ENCODE measurements at places on chromosomes 7 and 10.

GRCh38 chr10:120588311-120588710 lies 131.3 kb downstream of the PLPP4 start:
- DNase-seq = no peak

- DNase-seq = no peak
These were observed 1.8 kb downstream of the LLCFC1 start for GRCh38 chr7:142940966-142941535.

DNA sequence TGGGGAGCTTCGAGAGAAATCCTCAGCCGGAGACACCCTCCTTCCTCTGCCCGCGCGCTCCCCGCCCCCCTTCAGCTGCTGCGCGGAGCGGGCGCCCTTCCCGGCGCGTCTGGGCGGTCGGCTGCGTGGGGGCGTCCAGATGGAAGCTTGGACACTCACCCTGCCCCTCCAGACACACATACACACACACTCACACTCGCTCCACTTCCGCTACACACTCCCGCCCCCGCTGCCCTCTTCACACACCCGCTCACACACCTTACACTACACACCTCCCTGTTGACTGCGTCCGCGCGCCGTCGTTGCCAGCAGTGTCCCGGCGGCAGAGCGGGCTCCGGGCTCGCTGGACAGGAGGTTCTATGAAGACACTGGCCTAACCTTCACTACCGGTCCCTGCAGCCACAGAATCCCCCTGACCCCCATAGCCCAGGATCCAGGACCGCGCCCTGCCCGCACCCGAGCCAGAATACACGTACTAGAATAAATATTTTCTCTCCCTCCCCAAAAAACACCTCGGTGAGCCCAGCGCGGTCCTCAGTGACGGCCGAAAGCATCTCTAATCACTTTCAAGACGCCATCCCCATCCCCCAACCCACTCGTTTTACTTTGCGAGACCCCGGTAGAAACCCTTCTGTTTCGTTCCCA lies 1.1 kb upstream of the EGR2 start:
- no peak for DNase-seq

- no peak for DNase-seq
These were observed 92.8 kb downstream of the DLG5 start for GRCh38 chr10:77833792-77834191.

DNA sequence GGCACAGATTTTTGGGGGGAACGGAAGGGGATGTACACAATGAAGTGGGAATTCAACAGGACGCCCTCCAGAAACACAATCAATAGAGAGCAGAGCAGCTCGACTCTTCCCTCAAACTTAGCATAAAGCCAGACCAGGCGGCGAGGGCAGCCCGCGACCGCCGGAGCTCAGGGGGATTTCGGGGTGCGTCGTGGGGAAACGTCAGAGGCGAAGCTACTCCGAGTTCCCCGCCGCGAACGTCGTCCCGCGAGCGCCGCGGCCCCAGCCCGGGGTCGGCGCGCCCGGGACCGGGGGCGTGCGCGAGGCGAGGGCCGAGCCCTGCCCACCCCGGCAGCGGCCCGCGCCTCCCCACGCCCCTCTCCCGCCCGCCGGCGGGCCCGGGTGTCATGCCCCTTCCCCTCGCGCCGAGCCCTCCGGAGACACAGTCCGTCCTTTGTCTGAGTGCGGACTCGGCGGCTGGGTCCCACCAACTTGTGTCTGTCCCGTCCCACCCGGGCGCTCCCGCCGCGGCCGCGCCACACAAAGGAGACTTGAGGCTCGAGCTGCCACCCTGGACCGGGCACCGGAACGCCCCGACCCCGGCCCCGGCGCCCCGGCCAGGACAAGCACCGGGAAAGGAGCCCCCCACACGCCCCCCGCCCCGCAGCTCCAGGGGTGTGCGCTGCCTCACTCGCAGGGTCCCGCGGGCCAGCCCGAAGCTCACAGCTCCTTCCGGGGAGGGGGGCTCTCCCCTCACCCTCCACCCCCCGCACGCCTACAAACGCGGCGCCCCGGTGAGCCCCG lies 634 bp downstream of the EZH2 start:
- no peak for DNase-seq

- no peak for DNase-seq
These were observed 31.7 kb downstream of the GPR22 start for GRCh38 chr7:107501593-107501992.

DNA sequence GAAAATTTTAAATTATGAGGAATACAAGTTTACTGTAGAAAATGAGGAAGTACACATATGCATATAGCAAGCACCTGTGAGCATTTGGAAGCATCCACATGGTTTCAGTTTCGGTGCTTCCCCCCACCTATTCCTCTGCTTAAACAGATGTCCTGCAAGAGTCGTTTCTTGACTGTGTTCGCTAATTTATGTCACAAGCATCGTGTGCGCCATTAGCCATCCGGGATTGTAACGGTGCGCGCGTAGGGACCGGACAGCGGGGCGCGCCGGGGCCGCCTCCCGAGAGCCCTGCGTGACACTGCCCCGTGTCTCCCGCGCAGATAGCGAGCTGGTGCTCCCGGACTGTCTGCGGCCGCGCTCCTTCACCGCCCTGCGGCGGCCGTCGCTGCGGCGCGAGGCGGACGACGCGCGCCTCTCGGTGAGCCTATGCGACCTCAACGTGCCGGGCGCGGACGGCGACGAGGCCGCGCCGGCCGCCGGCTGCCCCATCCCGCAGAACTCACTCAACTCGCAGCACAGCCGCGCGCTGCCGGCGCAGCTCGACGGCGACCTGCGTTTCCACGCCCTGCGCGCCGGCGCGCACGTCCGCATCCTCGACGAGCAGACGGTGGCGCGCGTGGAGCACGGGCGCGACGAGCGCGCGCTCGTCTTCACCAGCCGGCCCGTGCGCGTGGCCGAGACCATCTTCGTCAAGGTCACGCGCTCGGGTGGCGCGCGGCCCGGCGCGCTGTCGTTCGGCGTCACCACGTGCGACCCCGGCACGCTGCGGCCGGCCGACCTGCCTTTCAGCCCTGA lies 90.9 kb downstream of the NEURL1 start:
- DNase-seq = no peak

DNA sequence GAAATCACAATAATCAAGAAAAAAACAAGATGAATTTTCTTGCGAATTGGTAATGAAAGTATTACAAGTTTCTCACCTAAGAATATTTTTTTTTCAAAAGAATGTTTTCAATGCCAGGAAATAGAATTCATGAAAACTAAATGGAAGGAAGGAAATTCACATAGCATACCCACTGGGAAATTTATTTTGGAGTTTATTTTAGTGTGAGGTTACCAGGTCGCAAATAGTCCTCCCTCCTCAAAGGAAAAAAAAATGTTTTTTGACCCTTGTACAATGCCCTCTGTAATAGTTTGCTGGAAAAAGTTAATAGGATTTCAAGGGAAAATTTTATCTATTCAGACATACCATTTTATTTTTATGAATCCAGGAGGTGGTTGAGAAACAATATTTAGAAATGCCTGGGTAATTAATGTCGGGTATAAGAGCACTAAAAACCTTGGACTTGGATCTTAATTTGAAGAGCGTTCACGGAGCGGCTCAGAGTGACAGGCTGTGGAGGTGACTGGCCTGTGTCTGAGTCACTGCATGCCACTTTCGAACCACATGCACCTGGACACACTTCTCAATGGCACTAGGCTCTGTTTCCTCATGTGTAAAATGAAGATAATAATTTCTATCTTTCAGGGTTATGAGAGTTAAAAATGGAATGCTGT lies 28.2 kb downstream of the CUBN start:
- DNase-seq = no peak

DNA sequence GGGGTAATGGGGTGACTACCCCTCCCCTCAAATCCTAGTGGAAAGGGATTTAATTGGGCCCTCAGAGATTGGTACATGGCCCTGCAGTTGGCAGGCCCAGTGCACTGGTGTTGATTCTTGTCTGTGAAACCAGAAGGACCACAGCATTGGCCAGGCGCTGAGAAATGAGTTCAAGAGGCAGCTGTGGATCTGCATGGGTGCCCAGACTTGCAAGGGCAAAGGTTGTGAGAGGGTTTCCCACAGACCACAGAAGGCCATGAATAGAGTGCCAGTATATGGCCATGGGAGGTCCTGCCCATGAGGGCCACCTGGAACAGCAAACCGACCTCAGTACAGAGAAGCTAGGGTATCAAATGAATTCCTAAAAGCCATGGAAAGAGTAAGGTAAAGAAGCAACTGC lies 32.9 kb downstream of the TMEM168 start:
- no peak for DNase-seq

DNA sequence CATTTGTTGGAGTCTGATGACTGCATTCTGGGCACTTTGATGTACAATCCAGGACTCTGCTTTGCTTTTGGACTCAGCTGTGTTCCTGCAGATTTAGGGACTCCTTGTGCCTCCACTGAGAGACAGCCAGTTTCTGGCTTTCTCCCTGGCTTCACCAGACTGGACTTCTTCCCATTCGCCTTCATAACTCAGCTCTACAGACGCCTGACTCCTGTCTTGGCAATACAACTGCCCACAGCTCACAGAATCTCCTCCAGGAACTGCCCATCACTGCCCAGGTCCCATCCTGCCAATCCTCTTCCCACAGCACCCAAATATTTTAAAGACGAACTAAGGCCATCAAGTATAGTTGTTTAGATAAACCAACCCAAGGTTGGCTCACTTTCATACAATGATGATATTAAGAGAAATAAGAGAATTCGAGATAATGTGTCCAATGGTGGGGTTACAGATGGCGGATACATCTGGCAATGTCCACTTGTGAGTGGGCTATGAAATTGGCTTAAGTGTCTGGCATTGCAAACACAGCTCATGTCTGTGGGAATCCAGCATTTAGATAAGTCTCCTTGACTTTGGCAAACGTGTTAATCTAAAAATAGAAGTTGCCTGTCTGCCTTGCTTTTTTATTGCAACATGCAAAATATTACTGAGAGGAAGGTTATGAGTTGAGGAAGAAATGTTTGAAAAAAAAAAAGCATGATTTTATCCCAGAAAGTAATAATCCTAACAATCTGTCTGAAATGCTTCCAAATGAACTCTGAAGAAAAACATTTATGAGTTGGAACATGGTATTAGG lies 95.1 kb downstream of the ITGA8 start:
- DNase-seq = no peak

DNA sequence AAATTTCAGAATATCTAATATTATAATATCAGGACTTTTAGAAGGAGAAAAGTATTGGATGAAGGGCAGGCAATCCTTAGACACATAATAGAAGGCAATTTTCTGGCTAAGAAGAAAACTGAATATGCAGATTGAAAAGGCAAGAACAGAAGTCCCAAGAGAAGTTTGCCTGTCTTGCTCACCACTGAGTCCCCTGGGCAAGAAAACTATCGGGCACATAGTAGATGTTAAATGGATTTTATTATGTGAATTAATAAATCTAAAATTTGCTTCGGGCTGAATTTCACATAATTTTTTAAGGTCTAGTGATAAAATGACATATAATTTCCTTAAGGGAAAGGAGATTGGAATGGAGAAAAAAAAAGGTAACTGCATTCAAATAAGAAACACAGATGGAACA lies 380.9 kb upstream of the GRM3 start:
- no peak for DNase-seq

DNA sequence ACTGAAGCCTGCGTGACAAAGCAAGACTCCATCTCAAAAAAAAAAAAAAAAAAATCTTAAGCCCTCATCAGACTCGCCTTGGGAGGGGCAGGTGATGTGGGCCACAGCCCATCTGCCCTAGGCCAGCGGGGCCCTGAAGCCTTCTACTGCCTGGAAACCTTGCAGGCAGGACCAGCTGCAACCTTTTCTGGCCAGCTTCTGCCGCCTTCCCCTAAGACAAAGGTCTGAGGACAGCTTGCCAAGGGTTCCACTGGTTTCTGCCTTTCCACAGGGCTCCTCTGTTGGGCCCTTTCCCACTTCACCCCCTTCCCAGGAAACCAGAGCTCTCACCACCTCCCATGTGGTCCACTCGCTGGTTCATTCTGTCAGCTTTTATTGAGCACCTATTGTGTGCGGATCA lies 35.2 kb downstream of the UBTD1 start:
- DNase-seq = no peak

- no peak for DNase-seq
These were observed 311.6 kb upstream of the MKI67 start for GRCh38 chr10:128437786-128438345.

GRCh38 chr10:16952610-16953009 lies 135.4 kb upstream of the RSU1 start:
- DNase-seq = no peak

DNA sequence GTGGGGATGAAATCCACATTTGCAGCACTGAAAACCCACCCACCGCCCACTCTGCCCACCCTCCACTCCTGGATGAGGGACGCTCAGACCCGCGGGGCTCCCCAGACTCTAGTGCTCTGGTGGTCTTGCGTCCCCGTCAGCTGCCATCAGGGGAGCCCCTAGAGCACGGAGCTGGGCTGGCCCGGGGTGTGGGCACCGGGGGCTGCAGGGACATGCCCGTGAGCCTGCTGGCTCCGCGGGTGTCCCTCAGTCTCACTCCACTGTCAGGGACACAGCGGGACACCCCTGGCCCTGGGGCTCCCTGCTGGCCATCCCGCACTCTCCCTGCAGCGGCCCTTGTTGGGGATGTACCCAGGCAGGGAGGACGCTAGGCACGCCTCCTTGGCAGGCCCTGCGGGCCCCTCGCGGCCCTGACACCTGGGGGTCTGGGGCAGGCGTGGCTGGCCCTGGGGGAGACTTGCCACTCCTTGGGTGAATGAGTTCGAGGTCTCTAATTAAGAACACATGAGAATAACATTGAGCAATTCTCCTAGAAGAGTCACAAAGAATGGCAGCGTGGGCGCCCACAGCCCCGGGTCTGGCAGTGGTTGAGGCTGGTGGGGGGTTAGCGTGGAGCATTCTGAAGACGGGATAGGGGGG lies 64.2 kb downstream of the CFAP46 start:
- no peak for DNase-seq

DNA sequence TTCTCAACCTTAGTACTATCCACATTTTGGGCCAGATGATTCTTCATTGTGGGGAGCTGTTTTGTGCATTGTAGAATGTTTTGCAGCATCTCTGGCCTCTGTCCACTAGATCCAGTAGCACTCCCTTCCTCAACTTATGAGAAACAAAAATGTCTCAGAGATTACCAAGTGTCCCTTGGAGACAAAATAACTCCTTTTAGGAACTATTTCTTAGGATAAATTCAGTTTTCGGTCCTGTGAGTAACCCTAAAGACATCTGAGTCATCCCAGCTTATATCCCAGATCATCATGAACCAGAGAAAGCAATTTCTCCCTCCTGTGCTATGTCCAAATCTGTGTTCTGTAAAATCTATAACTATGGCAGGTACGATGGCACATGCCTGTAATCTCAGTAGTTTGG lies 266.6 kb upstream of the PHYHIPL start:
- DNase-seq = no peak

DNA sequence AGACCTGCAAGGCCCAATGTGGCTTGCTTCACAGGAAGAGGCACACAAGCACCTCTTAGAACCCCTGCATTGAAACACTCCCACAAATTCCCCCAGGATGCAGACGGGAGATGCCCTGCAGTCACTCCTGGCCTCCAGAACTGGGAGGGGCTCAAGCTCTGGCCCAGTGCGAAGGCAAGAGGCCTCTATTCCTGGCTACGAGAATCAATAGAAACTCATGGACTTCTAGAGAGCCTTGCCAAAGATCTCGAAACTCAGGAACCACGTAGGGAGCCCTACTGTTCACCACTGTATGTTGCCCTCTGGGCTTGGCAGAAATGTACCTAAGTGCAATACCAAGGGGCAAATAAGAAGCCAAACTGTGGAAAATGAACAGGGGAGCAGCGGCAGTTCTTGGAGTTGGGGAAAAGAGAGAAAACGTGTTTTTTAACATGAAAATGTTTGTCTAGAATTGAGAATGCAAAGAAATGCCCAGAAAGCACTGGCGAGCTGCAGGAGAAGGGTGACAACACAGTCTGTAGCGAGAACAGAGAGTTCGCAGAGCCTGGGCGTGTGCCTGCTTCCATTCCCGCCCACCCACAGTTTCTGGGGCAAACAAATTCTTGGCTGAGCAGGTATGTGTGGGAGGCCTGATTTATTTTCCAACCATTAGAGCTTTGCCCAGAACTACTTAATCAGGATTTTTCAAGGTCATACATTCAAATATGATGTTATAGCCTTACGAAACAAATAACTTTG lies 260.5 kb upstream of the KLF14 start:
- DNase-seq = no peak

Measured in HS-27A (cell line).